ENCODE measurements at places on chromosomes 12 and 14. TPM values are rescaled to one million over a fixed set of nuclear protein-coding genes. Genes with fewer than 3 reads are reported as not detected.

DNA sequence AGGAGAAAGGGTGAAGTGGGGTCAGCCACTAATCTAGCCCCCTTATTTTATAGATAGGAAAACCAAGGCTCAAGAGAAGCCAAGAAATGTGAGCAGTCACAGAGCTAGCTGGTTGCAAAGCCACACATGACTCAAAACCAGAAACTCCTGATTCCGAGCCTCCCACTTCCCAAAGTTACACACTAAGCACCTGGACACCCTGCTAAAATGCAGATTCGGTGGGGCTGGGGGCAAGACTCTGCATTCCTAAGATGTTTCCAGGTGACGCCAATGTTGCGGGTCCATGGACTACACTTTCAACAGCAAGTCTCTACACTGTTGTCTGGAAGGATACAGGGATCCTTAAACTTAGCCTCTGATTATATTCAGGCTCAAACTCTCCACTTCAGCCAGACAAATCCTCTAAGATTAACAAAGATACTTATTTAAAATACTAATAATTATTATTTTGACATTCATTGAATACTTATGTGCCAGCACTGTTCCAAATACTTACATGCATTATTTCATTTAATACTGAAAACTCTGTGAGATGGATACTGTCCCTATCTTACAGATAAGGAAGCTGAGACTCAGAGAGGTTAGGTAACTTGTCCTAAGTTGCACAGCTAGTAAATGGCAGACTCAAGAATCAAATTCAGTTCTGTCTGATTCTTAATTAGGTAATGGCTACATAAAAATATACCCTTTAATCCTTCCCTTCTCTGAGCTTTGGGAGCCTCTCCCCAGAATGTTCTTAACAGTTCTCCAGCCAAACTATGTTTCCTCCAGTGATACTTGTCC lies 81.4 kb downstream of the CRACR2A start:
- no peak overlapping the region for H3K4me3 ChIP-seq
- no peaks in the 10 kb centered on the region for H3K4me1 ChIP-seq
- H3K36me3 ChIP-seq: peaks cover 38% of the 10 kb centered on the region
- DNase-seq: no peak

GRCh38 chr12:107007411-107007810 lies 20.5 kb upstream of the MTERF2 start:
- peaks cover 4% of the 10 kb centered on the region for H3K36me3 ChIP-seq
- no peak overlapping the region for H3K27ac ChIP-seq
- no peaks in the 10 kb centered on the region for H3K27me3 ChIP-seq
- no peaks in the 10 kb centered on the region for H3K4me1 ChIP-seq
- no peak for DNase-seq
- H3K4me3 ChIP-seq: no peak overlapping the region

DNA sequence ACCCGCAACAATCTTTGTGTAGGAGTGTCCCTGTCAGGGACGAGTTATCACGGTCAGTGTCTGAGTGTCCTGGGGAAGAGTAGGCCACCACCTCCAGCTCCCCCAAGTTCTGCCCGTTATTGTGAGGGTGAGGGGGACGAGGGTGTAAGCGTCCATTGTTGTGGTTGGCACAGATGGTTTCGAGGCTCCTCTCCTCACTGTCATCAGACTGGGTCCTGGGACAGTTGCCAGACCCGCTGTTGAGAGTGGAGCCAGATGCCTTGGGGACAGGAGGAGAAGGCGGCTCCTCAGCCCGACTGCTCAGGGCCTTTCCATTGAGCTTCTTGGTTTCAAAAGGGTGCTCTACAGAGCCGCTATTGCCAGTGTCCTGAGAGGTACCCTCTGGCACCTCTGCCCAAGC lies 74.9 kb upstream of the ACTN1 start:
- no peak overlapping the region for H3K27ac ChIP-seq
- no peaks in the 10 kb centered on the region for H3K4me1 ChIP-seq
- H3K27me3 ChIP-seq: no peaks in the 10 kb centered on the region
- peaks cover 35% of the 10 kb centered on the region for H3K36me3 ChIP-seq
- no peak for DNase-seq
- H3K4me3 ChIP-seq: no peak overlapping the region

DNA sequence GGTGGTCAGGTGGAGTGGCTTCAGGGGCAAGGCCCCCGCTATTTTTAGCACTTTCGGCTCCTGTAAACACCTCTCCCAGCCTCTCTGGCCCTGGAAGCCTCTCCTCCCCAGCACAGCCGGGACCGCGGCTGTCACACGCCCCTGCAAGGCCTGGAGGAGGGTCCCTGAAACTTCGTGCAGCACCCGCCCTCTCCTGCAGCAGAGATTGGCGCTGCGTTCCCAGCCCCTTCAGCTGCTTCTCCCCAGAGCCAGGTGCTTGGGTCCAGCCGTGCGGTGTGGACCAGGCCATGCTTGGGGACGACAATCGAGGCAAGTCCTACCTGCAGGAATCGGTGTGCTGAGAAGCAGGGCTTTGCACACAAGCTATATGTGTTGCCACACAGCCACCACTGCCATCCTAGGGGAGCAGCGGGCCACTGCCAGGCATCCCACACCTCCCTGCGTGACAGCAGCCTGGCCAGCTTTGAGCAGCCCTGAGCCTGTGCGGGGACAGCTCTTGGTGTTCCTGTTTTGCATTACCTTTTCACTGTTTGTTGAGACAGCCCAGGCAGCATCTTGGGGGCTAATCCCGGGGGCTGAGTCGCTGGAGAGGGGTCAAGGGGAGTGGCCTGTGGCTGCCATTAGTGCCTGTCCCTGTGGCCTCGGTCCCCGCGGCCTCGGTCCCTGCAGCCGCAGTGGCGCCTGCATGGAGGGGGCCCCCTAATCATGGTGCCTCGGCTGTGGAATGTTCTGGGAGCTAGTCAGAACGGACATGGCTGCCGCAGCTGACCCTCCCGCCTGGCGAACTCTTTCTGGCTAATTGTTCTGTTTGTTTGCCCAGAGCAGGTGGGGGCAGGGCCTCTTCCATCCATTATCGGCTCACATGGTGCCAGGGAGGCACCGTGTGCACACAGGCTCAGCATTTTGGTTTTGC lies 27.6 kb upstream of the TRAF3 start:
- no peaks in the 10 kb centered on the region for H3K27me3 ChIP-seq
- no peaks in the 10 kb centered on the region for H3K4me1 ChIP-seq
- no peak for DNase-seq
- no peak overlapping the region for H3K27ac ChIP-seq
- H3K36me3 ChIP-seq: peaks cover 5% of the 10 kb centered on the region
- no peak overlapping the region for H3K4me3 ChIP-seq

- no peaks in the 10 kb centered on the region for H3K4me1 ChIP-seq
- no peaks in the 10 kb centered on the region for H3K36me3 ChIP-seq
- DNase-seq: no peak
- no peak overlapping the region for H3K27ac ChIP-seq
Observed at GRCh38 chr12:82877963-82878362, 191.3 kb downstream of the TMTC2 start.

DNA sequence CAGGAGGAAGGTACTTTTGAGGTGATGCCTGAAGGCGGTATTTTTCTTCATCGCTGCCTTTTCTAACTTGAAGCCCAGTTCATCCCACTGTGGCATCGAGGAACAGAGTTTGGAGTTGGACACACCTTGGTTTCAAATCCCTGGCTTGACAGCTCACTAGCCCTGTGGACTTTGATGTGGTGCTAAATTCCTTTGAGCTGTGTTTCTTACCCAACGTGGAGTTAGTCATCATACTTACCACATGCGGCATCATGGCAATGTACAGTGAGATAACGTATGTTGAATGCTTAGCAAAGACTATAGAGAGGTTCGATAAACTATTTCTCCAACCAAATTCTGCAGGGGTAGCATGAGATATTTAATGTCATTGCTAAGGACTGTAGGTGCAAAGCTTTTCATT lies 3.4 kb downstream of the PLEKHG3 start:
- no peaks in the 10 kb centered on the region for H3K4me1 ChIP-seq
- H3K36me3 ChIP-seq: no peaks in the 10 kb centered on the region

GRCh38 chr12:7989827-7990491 lies 42.6 kb upstream of the FOXJ2 start:
- no peaks in the 10 kb centered on the region for H3K27me3 ChIP-seq
- peaks cover 9% of the 10 kb centered on the region for H3K4me1 ChIP-seq
- DNase-seq: peak; percentile 7
- H3K36me3 ChIP-seq: no peaks in the 10 kb centered on the region
- peak overlapping the region; percentile 45 for H3K27ac ChIP-seq

DNA sequence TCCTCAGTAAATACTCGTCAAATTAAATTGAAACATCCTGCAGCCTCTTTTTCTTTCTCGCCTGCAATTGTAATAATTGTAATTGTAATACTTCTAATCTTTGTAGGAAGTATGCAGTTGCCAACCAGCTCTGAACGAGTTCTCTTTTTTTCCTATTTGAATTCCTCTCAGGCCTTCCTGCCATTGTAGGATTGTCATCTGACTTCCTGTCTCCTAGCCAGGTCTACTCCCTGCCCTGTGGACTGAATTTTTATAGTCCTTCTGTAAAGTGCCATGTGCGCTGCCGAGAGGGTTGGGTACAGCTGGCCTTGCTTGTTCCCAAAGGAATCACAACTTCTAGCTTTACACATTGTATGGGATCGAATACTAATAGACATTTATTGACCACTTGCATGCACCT lies 183.3 kb downstream of the SSPN start:
- no peaks in the 10 kb centered on the region for H3K36me3 ChIP-seq
- H3K4me1 ChIP-seq: no peaks in the 10 kb centered on the region

DNA sequence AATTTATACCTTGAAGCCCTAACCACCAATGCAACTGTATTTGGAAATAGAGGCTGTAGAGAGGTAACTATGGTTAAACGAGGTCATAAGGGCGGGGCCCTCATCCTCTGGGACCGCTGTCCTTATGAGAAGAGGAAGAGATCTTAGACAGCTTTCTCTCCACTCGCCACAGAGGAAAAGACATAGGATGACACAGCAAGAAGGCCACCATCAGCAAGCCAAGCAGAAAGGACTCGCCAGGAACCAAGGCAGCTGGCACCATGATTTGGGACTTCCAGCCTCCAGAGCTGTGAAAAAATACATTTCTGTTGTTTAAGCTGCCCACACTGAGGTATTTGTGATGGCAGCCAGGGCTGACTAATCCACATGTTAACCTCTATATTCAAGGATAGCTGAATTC lies 30.4 kb upstream of the BCAT1 start:
- peak; percentile 25 for DNase-seq
- no peaks in the 10 kb centered on the region for H3K27me3 ChIP-seq
- no peaks in the 10 kb centered on the region for H3K4me1 ChIP-seq
- no peak overlapping the region for H3K4me3 ChIP-seq
- H3K36me3 ChIP-seq: no peaks in the 10 kb centered on the region

Gene MFAP5
- not detected for polyA plus RNA-seq

Gene RNASE7
- not detected for polyA plus RNA-seq

Gene TESPA1
- polyA plus RNA-seq: 2.1 TPM

Gene EPYC
- not detected for polyA plus RNA-seq

Gene TNFRSF1A
- polyA plus RNA-seq: 22.0 TPM

Gene FBXO21
- 16.3 TPM for polyA plus RNA-seq

Gene ZNF641
- polyA plus RNA-seq: 6.9 TPM

All from K562 (cell line).